Pons (tissue), 1 donor: ENCODE measurements at places on chromosomes 1 and 21.

DNA sequence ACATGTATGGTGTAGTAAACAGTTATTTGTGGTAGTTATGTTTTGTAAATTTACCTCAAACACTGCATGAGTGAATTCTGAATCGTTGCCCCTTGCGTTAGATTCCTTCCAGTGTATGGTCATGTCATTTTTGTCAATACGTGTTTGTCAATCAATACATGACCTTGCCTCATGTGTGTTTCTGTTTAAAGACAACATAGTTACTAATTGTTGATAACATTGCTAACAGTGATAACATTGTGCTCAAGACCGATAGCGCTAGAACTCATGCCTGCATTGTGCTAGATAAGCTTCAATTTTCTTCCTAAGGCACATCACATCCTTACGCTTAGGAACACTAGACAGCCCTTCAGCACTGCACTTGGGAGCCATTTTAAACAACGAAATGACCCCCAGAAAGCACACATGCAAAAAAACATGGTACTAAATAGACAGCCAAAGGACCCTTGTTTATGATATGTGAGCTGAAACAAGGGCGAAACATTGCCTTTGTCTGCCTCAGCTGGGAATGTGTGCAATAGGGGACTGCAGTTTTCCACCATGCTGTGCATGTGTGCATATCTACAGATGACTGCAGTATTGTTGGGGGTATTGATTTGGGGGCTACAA, 37.3 kb downstream of the MRPS6 start:
- DNase-seq: no peak

GRCh38 chr1:181084606-181084969, 3.9 kb upstream of the IER5 start:
- DNase-seq: no peak

GRCh38 chr1:201537891-201538611, 876 bp upstream of the NAV1 start:
- no peak for DNase-seq

DNA sequence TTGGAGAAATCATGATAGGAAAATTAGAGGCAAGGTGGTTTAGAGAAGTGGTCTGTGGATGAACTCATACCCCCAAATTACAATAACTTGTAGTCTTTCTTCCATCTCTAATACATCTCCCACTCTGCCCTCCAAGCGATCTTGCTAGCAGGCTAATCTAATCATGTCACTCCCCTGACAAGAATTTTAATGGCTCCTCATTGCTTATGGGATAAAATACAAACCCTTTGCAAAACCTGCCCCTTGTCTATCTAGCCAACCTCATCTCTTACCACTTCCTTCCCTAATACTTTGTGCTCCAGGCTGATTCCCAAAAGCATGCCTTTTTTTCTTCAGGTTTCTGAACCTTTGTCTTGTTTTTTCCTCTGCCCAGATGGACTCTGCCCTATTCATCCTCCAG, 71.3 kb upstream of the LRRN2 start:
- DNase-seq: no peak

DNA sequence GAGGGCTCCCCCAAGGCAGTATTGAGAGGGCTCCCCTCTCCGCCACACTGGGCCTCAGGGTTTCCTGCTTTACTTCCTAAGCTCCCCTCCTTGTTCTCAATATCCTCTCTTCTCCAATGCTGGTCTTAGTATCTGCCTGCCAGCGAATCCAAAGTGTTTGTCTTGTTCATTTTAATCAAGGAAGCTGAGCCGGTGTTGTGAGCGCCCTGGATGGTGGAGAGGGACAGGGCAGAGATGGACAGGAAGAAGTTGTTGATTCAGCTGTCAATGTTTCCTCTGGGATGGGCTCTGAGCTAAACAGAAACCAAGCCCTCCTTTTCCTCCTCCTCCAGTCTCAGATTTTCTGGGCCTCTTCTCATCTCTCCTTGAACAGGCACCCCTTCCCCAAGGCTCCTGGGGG, 5.4 kb downstream of the OLFML3 start:
- no peak for DNase-seq

DNA sequence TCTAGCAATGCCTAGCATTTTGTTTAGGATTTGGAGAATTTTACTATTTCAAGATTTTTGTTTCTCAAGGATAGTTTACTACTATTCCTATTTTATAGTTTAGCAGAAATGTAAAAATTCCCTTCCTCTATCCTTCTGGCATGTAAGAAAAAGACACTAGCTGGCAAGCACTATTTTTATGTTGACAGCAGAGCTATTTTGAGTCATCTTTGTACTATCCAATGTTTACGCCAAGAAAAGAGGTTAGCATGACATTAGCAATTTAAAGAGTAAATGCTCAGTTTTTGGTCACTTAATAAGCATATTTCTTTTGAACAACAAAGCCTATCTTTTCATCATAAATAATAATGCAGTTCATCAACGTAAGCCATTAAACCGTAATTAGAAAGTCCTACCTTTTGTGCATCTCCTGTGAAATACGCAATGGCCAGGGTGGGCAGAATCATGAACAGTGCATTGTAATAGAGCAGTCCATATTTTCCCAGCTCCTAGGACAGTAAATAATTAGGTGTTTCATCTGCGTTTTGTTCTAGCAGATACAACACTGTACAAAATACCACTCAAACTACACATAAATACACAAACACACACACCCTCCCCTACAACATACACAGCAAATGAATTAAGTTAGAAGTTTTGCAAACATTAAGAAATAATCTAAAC, 12.0 kb downstream of the SLC35D1 start:
- no peak for DNase-seq

GRCh38 chr1:236021424-236022135, 43.3 kb downstream of the NID1 start:
- DNase-seq: no peak

GRCh38 chr1:158002022-158002630, 8.7 kb downstream of the KIRREL1 start:
- DNase-seq: no peak
